Stimulated activated CD4-positive, alpha-beta T cell treated with anti-CD3 and anti-CD28 coated beads, TNF-alpha, amount 100 ng/mL, for 24 hours (primary cell): ENCODE measurements at places on chromosomes 7 and 10.

- no peak for DNase-seq
Measured at GRCh38 chr7:29008590-29008989, 50.5 kb upstream of the TRIL start.

GRCh38 chr10:49761789-49762565, at the start of gene OGDHL:
TSS of gene OGDHL (minus strand) at chr10:49762323. CDS start at chr10:49758592, 3,731 bp downstream.
- DNase-seq, result no peak

DNA sequence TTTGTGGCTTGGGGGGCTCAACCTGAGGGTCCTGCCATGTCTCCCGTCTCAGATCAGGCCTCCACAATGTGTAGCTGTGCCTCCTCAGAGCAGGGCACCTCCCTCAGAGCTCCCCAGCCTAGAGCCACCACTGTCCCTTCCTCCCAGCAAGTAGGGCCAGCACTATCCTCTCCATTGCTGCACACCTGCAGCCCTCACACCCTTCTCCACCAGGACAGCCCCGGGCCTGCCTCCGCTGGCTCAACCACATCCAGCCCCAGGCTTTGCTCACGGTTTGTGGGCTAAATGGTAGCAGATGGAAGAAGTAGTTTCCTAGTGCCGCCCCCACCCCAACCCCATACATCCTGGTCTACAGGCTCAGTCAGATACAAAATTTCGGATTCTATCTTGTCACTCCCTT, 10.1 kb downstream of the NFKB2 start:
- no peak for DNase-seq

DNA sequence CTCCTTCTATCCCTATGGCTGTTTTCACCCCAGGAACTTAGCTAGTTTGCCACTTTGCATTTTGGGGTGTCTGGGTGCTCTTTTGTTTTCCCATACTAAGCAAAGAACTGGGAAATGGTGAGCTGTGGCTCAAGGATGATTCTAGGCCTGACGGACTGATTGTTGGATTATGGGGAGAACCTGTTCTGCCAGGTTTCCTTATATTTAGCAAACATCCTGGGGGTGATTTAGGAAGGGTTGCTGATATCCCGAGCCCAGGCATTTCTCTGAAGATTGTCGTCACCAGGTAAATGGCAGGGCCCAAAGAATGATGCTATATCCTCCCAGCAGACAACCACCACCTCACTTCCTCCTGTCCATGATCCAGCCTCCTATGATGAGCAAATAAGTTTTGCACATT, 72.1 kb upstream of the GRB10 start:
- DNase-seq, result no peak

- no peak for DNase-seq
Measured at GRCh38 chr7:76002822-76003221, 8.4 kb upstream of the TMEM120A start.

DNA sequence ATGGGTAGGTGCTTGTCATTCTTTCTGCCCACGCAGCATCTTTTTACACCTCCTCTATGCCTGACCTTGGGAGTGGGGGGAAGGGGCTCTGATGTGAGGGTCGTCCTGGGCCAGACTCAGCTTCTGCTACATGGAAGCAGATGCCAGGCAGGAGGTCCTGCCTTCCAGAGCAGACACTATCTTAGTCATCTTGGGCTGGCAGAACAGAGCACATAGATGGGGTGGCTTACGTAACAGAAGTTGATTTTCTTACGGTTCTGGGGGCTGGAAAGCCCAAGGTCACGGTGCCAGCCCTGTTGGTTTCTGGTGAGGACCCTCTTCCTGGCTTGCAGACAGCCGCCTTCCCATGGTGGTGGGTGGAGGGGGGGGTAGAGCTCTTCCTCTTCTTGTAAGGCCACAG, 159.0 kb downstream of the PRKAG2 start:
- DNase-seq, result no peak

DNA sequence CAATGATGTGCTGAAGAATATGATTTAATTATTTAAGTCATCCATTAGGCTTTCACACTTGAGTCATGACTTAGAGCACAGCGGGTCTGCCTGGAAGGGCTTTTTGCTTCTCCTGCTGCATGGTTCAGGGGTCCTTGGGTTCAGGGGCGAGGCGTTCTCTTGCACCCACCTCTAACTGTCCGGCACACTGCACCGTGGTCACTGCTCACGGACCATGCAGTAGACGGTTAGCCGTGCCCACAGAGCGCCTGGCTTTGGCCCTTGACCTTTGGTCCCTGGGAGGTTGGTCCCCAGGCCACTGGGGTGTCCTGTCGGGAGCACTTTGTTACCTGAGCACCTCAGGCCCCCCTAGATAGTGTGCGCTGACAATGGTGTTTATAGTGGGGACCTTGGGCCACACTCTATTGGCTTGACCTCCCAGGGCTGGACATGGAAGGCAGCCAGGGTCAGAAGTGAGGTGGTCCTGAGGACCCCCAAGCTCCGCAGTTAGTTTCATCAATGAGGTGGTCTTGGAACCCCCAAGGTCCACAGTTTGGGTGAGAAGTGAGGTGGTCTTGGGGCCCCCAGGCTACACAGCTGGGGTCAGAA, 110.6 kb downstream of the ACTR3B start:
- no peak for DNase-seq
